ENCODE measurements at places on chromosomes 3 and 15.
A peak's percentile ranks its signal among the peaks of the same experiment; 100 is the strongest.

GRCh38 chr3:189212681-189213080, 40.9 kb downstream of the TPRG1 start:
- no peak for DNase-seq

- DNase-seq = no peak
Measured at GRCh38 chr3:177810162-177810623, 612.9 kb upstream of the TBL1XR1 start.

DNA sequence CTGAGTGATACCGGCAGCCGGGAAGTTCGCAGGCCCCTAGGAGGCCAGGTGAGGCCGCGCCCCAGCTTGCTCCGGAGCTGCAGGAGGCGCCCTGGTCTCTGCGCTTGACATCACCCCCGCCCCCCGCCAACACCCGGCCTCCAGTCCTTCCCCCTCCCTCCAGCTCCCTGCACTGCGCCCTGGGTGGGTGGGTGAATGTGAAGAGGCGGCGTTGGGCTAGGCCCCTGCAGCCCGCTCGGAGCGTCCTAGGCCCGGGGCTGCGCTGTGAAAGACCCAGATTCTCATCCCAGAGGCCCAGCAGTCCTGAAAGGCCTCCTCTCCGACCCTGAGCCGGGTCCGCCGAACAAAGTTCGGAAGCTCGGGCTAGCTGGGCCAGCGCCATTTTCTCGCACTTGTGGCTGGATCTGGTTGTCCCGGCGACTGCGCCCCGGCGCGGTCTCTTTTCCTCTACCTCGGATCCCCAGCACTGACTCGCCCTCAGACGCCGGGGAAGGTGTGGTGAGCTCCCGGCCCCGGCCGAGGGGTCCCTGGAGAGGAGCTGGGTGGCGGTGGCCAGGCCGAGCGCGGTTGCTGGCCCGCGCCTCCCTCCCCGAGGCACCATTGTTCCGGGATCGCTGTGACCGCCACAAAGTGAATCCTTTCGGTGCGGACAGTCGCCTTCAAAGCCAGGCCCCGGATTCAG, 12.9 kb downstream of the ZIC4 start:
- no peak for DNase-seq

DNA sequence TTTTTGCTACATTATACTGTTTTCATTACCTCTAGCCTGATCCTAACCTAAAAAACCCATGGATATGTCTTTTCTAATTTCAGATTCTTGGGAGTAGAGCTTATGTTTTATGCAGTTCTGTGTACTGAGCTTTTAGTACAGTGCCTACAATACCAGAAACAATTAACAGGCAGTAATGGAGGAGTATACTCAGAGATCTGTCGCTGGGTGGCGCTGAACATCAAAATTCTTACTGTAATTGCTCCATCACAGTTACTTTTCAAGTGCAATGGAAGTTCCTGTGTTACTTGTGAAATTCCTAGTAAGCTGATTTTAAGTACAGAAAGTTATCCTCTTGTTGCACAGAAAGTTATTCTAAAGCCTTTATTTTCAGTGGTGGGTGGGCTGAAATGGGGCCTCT, 66.9 kb downstream of the RNF13 start:
- DNase-seq = peak; percentile 81

DNA sequence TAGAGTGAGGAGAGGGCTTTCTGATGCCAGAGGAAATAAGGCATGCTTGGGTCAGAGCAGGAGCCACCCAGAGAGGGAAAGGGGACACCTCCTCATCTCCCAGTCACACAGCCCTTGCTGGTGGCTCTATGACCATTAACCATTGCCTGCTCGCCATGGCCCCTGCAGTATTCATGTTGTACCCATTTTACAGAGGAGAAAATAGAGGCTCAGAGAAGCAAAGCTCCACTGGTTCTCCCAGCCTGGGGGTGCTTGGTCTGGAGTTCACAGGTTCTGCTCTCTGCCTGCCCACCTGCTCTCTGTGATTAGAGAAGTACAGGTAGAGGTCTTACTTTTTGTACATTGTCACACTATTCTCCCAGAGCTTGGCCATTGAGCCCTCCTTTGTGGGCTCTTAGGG, 56.2 kb downstream of the LINGO1 start:
- no peak for DNase-seq

GRCh38 chr15:100863796-100864267, 15.8 kb upstream of the ALDH1A3 start:
- no peak for DNase-seq

- no peak for DNase-seq
Measured at GRCh38 chr3:19074257-19074900, 73.9 kb upstream of the KCNH8 start.

- no peak for DNase-seq
Measured at GRCh38 chr3:19346759-19347158, 198.4 kb downstream of the KCNH8 start.

GRCh38 chr15:50764461-50765194, 878 bp downstream of the SPPL2A start:
- no peak for DNase-seq

GRCh38 chr3:128152419-128153155, 694 bp upstream of the EEFSEC start:
- no peak for DNase-seq

GRCh38 chr3:26807272-26807671, 184.7 kb downstream of the LRRC3B start:
- DNase-seq = no peak

- DNase-seq = no peak
Measured at GRCh38 chr3:6860149-6860953, 564 bp upstream of the GRM7 start.

GRCh38 chr3:160893207-160893606, 137.2 kb downstream of the PPM1L start:
- peak; percentile 50 for DNase-seq

DNA sequence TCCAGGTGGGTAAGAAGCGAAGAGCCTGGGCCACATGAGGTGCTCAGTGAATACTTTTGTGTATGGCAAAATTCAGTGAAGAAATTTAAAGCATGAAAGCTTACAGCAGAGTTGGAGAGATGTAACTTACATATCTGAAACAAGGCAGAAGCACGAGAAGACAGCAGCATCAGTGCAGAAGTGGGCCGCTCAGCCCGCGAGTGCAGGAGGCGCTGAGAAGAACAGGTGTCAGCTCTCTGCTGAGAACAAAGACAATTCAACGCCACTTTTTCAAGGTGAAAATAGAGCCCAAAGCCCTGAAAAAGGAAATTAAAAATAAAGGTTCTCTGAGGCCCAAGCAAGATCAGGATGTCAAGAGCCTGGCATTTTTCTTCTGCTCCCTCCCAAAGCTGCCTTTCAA, 58.3 kb downstream of the RBPMS2 start:
- no peak for DNase-seq

GRCh38 chr15:90020021-90020735, 19.1 kb downstream of the ZNF710 start:
- no peak for DNase-seq

GRCh38 chr3:178198329-178198728, 337.9 kb upstream of the KCNMB2 start:
- DNase-seq = no peak

DNA sequence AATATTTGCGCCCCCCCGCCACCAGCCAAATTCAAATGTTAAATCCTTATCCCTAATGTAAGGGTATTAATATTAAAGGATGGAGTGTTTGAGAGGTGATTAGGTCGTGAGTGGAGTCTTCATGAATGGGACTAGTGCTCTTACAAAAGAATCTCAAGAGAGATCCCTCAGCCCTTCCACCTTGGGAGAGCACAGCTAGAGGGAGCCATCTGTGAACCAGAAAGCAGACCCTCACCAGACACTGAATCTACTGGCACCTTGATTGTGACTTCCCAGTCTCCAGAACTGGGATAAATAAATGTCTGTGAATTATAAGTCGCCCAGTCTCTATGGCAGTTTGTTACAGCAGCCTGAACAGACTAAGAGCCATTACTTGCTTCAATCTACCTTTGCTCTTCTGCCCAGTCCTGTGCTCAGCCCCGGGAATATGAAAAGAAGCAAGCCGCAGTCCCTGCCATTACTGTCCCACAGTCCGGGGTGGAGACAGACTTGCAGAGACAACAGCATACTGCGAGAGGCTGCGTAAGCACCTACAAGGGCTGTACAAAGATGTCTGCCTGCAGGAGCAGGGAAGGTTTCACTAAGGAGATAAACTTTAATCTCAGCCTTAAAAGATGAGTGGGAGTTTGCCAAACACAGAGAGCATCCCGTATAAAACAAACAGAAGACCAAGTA, 110.7 kb upstream of the TMCO5A start:
- DNase-seq = no peak

DNA sequence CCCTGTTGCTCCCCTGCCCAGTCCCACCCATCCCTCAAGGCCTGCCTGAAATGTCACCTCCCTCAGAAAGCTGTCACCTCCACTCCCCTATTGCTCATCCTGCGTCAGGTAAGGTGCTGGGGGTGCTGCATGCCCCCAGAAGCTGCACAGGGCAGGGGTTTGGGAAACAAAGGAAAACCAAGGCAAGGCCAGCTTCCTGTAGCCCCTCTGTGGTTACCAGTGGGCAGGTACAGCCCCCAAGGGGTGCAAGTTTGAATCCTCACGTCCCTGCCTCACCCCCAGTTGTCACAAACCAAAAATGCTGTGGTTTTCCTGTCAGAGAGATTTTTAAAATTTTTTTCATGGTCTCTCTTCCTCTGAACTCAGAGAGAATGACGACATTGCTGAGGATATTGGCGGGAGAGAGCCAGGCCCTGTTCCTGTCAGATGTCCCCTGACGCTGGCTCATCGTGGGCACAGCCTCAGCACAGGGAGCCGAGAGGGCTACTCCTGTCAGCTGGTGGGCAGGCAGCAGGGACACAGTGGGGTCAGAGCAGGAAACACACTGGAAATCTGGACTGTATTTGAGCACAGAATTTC, 27.0 kb downstream of the PSTPIP1 start:
- DNase-seq = no peak

DNA sequence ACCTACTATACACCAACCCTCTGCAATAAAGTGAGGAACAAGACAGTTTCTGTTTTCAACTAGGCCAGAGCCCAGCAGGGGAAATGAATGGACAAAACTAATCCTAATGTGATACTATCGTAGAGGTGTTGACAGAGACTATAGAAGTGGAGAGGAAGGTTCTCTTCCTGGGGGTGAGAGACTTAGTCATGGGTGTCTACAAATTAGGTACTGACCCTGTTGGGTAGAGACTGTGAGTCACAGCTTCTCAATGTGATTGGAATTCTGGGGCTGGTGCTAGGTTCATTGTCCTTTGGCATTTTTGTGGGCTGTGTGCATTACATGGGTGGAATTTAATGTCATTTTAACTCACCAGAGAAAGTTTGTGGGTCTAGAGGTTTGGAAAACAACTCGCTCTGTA, 79.3 kb downstream of the ADAMTSL3 start:
- DNase-seq = no peak

- no peak for DNase-seq
Measured at GRCh38 chr15:69720536-69720935, 267.9 kb downstream of the RPLP1 start.
